ENCODE measurements at places on chromosomes 16 and 17.

DNA sequence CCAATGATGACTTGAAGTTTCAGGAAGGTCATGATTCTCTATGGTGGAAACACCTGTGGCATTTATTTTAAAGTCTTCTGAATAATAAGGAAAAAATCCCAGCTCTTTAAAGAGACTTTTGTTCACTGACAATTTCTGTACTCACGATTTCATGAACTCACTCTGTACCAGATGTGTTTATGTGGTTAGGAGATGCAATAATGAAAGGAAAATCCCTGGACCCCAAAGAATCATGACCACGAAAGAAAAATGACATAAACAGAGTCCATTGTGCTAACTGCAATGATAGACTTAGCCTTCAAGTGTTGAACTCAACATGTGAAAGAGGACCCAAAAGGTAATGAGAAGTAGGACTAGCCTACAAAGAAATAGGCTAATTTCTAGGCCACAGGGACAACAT is 947.5 kb downstream of the CDH11 start:
- DNase-seq = no peak

- no peak for DNase-seq
Observed at GRCh38 chr17:50114849-50115357, 15.1 kb downstream of the SAMD14 start.

DNA sequence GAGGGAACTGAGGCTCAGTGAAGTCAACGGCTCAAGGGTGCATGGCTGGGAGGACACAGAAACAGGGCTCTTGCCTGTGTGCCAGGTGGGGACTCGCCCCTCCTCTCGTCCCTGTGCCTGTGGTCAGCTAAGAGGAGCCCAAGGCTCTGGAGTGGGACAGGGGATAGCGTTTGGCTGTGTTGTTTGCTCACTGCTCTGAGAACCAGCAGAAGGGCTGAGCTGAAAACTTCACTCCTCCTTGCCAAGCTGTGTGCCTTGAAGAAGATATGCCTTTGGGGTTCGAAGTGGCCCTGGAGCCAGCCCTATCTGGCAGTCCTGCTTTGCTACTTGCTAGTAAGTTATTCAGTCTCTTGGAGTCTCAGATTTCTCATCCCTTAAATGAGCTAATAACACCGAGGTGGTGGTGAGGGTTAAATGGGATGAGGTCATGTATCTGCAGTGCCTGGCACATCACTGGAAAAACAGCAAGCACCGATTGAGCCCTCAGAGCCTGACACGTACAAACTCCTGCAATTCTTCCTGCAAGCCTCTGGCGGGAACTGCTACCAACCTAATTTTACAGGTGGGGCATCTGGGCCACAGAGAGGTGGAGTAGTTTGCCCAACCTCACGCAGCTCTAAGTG is 17.7 kb downstream of the FOXL1 start:
- DNase-seq = no peak

- no peak for DNase-seq
Observed at GRCh38 chr16:76081967-76082366, 195.2 kb upstream of the CNTNAP4 start.

DNA sequence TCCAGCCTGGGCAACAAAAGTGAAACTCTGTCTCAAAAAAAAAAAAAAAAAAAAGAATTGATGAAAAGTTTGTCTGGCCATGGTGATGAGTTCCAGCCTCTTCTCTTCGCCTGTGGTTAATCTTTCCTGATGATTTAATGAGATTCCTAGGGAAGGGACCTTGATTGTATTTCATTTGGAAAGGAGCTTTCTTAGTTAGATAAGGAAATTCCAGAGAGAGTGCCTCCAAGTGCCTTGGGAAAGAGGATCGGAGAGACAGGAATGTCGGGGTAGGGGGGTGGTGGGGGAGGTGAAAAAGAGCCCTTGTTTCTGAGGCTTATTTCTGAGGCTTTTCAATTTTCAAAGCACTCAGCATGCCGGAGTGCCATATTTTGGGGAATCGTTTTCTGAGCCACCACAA is 93.2 kb upstream of the SIAH1 start:
- DNase-seq = no peak

DNA sequence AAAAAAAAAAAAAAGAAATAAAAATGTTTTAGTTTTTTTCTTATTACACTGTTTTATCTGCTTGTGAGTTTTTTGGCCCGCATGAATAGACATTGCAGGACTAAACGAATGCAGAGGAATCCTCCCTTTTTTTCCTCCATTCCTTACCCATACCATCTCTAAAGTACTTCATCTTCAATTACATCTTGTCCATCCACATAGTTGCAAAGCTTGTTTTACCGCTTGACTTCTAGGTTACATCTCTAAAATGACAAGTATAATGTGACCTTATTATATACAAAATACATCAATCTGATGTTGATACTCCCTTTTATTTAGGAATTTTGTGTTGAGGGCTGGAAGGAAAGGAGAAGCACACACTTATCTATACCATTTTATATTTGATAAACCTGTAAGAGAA is 12.8 kb downstream of the RETREG3 start:
- DNase-seq = no peak

DNA sequence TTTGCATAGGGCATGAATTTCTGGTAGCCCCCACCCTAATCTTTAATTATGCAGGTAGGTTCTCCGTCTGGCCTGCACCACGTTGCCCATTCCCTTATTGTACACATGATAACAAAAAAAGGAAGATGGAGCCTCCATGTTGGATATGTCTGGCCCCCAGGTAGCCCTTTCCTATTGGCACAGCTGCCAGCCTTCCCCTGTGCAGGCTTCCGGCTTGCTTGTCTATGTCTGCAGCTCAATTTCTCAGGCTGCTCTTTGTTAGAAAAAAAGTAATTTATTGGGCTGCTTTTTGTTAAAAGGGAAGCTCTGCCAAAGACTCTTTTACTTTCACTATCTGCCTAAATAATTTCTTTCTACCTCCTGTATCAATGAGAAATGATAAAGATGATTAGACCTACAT is 5.5 kb downstream of the OR1A1 start:
- DNase-seq = no peak

GRCh38 chr16:75648265-75649076 is 898 bp downstream of the TERF2IP start:
- DNase-seq = no peak

DNA sequence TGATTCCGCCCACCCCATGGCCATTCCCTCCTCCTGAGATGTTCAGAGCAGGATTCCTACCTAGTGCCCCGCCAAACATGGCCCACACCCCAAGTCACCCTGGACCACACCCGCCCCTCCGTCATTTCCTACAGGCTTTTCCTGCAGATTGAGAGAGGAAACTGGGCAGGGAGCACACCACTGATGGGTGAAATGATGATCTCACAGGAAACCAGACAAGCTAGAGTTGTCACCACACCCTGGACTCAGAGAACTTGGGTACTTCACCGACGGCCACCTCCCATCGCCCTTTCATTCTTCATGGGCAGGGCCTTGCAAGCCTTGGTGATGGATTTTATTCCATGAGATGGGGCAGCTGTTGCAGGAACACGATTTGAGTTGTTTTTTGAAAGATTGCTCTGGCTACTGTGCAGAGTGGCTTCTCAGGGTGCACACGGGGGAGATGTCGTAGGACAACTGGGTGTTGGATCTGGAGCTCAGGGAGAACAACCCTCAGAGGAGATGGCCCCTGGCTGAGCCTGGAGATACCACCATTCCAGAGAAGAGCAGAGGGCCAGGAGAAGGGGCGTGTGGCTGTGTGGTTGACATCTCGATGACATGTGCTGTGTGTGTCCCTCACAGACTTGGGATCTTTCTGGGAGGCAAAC is 7.4 kb upstream of the B9D1 start:
- no peak for DNase-seq

- DNase-seq = no peak
Observed at GRCh38 chr17:49365667-49366066, 3.6 kb upstream of the ZNF652 start.

DNA sequence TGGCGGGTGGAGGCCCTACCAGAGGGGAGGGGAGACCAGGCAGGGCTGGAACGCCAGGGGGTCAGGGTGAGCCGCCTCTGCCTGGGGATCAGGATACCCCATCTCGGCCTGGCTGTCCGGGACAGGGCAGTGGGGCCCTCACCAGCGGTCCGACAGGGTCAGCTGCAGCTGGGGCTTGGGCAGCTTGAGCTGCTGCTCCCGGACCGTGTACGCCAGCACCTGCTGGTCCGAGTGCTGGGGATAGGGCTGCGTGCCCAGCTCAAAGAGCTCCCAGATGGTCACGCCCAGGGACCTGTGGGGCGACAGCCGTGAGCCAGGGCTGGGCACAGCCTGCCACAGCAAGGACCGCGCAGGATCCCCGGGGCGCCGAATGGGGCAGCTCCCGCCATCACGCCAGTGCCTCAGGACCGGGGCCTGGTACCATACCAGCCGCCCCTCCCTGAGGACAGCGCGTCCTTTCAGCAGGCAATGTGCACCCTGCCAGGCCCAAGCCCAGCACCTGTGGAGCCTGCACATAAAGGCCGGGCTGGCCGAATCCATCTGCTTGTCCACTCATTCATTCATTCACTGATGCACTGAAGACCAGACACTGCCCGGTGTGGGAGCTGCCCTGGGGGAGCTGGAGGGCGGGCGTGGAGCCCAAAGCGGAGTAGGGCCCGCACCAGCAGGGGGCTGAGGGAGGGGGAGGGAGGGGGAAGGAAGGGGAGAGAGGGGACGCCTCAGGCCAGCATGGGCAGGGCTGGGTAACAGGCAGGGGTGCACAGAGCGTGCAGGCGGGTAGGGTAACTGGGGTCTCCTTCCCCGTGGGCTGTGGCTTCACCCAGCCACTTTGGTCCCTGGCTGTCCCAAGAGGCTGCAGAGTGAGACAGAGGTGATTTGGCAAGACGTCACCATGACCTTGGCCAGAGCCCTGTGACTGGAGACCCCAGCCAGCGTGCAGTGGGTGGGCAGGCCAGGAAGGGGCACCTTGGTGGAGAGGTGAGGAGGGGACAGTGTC is 42.0 kb upstream of the PVALEF start:
- no peak for DNase-seq

Measured in cortex of kidney (tissue), 1 donor.